ENCODE measurements at places on chromosomes 7 and 10.

GRCh38 chr10:125265579-125265955 lies 105.2 kb upstream of the CTBP2 start:
- DNase-seq: no peak

DNA sequence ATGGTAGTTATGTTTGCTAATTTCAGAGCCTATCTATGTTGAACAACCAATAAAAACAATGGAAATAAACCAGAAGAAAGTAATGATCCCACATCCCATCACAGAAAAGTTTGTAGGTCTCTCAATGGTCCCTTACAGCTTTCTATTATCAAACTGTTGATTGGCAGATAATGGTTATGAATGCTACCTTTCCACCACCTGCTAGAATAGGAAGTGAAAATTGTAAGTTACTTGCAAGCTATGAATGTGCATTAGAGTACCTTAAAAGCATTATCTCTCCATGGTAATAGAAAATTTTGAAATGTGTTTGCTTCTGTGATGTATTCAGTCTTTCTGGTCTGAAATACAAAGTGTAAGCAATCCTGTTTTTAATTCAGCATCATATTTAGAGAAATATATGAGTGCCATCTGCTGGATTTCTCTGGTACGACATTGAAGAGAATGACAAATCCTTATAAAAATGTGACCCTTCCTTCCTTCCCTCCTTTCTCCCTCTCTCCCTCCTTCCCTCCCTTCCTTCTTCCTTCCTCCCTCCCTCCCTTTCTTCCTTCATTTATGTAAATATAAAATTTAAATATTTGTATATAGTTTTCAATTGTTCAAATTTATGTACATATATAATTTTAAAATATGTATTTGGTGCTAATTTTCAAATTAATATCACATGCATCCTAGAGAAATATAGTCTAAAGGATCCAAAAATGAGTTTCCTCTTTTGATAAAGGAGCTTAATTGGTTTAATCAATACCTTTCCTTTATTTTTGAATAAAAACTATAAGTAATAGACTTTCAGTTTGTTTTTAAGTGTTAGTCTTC lies 41.4 kb upstream of the PNLIPRP3 start:
- no peak for DNase-seq

DNA sequence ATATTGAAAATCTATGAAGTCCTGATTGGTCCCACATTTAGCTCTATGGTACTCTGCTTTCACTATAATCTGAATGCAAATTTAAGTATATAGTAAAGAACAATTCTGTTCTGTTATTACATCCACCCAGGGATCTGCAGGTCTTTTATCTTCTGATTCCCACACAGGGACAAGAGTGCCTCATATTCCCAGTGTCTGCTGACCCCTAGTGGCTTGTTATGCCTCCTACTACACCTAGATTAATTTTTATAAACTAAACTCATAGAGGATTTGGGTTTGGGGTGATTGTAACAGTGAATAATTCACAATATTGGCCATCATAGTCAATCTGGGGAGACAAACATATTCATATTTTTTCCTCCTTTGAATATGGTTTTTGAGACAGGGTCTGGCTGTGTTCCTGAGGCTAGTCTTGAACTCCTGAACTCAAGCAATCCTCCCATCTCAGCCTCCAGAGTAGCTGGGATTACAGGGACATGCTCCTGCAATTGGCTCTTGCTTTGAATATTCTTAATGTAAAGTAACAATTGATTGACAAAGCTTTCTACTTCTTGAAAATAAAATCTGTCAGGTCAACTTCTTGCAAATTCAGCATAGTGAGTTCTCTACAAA lies 282.1 kb downstream of the KCND2 start:
- no peak for DNase-seq

GRCh38 chr7:118061386-118061785 lies 122.6 kb upstream of the LSM8 start:
- DNase-seq: no peak

- DNase-seq: no peak
Observed at GRCh38 chr10:112952282-112953173, 2.5 kb downstream of the TCF7L2 start.

DNA sequence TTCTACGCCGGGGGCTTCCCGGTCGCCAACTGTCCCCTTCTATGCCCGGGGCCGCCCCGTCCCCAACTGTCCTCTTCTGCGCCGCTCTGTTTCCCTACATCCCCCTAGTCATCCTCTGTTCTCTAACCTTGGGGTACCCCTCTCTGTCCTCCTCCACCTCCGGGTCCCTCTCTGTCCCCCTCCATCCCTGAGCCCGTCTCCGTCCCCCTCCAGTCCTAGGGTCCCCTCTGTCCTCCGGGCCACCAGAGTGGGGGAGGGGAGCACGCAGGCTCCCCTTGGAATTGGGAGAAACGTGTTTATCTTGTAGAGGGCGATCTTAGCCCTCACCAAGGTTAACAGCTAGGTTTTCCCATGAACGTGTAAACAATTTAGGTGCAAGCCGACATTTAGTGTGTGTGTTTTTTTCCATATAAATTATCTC lies 852 bp upstream of the KLF6 start:
- no peak for DNase-seq

DNA sequence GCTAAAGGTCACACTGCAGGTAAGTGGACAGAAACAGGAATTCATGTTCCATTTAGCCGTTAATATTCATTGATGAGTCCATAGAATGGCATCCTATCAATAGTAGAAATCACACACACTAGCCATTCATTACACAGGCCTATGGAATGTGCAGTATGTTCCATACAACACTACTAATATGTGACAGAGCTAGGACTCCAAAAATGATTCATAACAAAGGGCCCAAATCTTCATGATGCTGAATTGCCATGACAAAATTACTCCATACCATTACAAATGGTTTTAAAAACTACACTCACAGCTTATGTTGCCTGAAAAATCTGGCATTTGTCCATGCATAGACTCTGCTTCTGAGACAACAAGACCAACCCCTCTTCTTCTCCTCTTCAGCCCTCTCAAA lies 549.1 kb downstream of the XPNPEP1 start:
- DNase-seq: no peak

- DNase-seq: no peak
Observed at GRCh38 chr7:134029-134428, 58.3 kb upstream of the FAM20C start.

- no peak for DNase-seq
Observed at GRCh38 chr7:99451936-99452335, 13.2 kb downstream of the CPSF4 start.

GRCh38 chr7:115827305-115828045 lies 203.1 kb downstream of the TFEC start:
- no peak for DNase-seq

Data from stimulated activated CD4-positive, alpha-beta T cell treated with anti-CD3 and anti-CD28 coated beads, Interleukin-4, amount 100 ng/mL, for 48 hours (primary cell).